ENCODE measurements at places on chromosomes 5 and 9.

DNA sequence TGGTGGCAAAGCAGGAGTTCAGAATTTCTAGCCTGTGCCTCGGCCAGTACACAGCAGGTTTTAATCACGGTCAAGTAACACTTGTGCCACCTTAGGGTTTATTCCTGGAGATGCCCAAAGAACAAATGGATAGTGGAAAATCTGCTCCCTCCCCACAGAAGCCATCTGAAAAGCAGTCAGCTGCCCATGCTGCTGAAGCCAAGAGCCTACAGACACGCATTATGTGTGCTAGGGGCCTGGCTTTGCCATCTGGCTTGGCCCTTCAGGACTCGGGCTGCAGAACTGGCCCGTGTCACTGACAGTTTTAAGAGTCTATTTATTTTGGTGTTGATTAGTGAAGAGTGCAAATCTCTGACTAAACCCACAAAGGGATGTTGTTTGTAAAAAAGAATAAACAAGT lies 11.1 kb downstream of the ARSB start:
- DNase-seq = no peak

GRCh38 chr5:75108931-75109596 lies 56.7 kb upstream of the GCNT4 start:
- DNase-seq = no peak

GRCh38 chr9:111599955-111600343 lies 502 bp upstream of the PTGR1 start:
- no peak for DNase-seq

DNA sequence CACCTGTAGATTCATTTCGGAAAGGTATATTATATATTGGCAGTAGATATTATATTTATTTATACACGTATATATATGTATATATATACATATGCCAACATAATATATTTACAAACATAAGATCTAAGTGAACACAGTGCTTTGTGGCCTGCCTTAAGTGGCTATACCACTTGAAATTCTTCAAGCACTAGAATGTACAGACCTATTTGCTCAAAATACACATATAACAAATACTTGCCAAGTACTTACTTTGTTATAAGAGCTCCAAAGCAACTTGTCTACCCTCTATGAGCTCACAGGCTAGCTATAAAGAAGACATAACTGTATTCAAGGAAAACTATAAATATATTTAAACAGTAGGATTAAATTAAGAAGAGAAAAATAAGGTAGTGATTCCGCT lies 33.6 kb upstream of the SLC36A1 start:
- no peak for DNase-seq

- DNase-seq = no peak
These were observed 1.0 kb downstream of the NREP start for GRCh38 chr5:111755942-111756381.

DNA sequence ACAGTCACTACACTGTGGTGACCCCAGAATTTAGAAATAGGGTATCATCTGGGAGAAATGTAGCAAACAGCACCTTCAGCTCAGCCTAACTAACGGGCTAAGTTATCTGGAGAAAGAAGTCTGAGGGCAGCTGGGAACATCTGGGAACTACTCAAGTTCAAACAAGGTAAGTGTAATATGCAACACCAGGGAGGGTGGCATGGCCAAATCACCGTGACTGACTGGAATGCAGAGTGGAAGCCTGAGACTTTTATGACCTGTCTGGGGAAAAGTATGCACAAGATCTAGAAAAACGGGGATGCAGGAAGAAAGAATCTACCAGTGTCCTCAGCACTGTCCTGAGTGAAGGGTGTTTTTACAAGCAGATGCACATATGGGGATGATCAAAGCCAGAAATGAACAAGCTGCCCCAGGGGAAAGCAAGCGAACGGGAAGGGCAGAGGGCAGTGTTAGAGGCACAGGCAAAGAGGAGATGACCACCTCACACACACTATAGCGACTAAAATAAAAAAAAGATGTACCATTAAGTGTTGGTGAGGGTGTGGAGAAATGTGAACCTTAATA lies 59.9 kb downstream of the SERINC5 start:
- no peak for DNase-seq

DNA sequence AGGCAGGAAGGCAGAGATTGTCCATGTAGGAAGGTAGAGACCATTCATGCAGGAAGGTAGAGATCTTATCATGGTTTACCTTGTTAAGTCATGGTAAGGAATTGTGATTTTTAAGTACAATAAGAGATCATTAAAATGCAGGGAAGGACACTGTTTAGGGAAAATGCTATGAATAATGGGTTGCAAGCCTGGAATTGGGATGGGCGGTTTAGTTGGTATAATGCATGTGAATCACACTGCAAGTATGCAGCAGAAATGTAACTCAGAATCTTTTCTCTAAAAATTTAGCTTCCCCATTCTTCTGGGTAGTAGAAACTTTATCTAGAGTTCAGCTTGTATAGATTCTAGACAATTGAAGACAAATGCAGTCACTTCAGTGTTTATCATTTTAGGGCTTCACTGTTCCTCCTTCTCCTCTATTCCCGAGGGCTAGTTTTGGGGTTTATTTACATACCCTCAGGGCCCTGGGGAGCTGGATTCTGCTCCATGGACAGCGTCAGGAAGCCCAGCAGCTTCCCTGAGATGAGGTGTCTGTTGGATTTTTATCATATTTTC lies 212.0 kb downstream of the SREK1 start:
- no peak for DNase-seq

- DNase-seq = no peak
These were observed at the start of gene BRINP1 for GRCh38 chr9:119368681-119369581. TSS of gene BRINP1 (minus strand) at chr9:119369435. CDS start at chr9:119313355, 56,080 bp downstream.

DNA sequence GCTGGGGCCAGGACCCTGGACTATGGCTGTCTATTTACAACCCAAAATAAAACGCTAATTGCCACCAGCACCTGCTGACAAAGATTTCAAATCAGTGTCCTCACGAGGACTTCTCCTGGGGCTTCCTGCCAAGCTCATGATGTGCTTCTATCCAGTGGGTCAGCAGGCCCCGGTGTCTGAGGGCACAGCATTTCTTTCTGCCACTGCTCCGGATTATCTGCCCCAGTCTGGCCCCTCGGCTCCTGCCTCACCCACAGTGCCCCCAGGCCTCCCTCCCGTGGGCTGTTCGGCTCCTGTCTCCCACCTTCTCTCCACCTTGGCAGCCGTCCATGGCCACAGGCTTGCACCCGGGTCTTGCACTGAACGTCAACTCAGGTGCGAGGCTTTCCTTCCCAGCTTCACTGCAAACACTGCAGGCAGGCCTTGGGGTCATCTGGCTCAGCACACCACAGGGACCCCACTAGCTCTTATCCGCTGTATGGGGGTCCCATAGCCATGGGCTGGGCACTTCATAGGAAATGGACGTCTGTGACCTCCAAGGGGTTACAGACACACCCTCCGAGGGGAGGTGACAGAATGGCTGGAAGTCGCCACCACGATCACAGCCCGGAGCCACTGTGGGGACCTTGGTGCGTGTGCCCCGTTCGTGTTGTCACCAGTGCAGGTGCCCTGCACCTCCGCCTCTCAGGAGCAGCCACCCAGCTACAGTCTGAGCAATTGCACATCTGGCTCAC lies 43.8 kb upstream of the FCN1 start:
- no peak for DNase-seq

DNA sequence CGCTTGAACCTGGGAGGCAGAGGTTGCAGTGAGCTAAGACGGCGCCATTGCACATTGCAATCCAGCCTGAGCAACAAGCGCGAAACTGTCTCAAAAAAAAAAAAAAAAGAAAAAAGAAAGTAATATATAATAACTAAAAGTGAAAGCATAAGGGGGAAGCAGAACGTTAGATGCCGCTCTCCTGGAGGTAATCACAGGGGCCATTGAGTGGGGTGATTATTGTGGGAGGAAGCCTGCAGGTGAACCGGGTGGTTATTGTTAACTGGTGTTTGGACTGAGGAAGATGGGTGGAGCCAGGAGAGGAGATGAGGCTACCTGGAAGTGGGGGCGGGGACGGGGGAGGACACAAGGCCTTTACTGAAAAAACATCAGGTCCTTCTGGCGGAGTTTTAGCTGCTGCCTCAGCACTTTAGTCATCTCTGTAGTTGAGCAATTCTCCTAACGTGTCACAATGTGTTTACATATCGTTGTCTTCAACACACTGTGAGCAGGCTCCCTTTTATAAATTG lies 5.3 kb upstream of the TJP2 start:
- peak; percentile 62 for DNase-seq

GRCh38 chr5:155651-156410 lies 35.5 kb upstream of the LRRC14B start:
- DNase-seq = peak; percentile 17

GRCh38 chr5:174412374-174412773 lies 312.0 kb upstream of the MSX2 start:
- DNase-seq = no peak
